Spleen (tissue), 13 donors: ENCODE measurements at places on chromosomes 1 and 21. TPM values are rescaled to one million over a fixed set of nuclear protein-coding genes. Genes with fewer than 3 reads are reported as not detected.
A peak's percentile ranks its signal among the peaks of the same experiment; 100 is the strongest.

The CFAP141 gene
- polyA plus RNA-seq: not detected

The FAM151A gene
- polyA plus RNA-seq: 3.8 TPM

The CHODL gene
- 2.3 TPM for polyA plus RNA-seq

The REG4 gene
- not detected for polyA plus RNA-seq

The ANGPTL7 gene
- 1.7 TPM for polyA plus RNA-seq

The FGR gene
- polyA plus RNA-seq: 78.6 TPM

The IKBKE gene
- 23.2 TPM for polyA plus RNA-seq

The WNT2B gene
- 0.48 TPM for polyA plus RNA-seq

The L1TD1 gene
- polyA plus RNA-seq: 0.93 TPM

The LAMB3 gene
- polyA plus RNA-seq: 0.54 TPM

- no peak for DNase-seq
Observed at GRCh38 chr1:38341694-38342093, 295.1 kb upstream of the POU3F1 start.

- DNase-seq: no peak
Observed at GRCh38 chr21:35607406-35607805, 452.9 kb downstream of the SETD4 start.

DNA sequence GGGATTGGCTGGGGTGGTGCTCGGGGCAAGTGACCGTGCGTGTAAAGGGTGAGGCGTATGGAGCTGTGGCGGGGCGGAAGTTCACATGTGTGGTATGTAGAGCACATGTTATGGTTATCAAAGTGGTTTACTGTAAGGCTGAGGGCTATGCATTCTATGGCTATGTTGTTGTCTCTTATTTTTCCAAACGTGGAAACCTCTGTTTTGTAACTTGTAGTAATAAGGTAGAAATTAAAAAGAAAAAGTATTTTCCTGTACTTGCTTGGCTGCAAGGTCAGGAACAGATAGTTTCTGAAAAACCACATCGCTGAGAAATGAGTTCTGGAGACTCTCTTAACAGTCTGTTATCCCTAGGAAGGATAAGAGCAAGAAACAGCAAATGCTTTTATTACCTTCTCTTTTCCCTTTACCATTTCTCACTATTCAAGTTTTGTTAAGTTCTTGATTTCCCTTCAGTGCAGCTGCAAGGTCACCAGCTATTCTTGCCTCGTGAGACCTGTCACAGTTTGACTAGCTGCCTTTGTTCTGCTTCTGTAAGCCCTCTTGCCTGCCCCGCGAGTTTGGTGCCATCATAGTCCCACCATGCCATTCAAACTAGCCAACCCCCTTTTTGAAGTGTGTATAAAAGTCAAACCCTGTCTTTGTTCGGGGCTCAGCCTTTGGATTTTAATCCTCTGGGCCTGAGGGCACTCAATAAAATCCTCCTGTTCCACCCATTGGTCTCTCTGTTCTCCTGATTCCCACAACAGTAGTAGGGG, 9.5 kb downstream of the RNU1-2 start:
- no peak for DNase-seq

DNA sequence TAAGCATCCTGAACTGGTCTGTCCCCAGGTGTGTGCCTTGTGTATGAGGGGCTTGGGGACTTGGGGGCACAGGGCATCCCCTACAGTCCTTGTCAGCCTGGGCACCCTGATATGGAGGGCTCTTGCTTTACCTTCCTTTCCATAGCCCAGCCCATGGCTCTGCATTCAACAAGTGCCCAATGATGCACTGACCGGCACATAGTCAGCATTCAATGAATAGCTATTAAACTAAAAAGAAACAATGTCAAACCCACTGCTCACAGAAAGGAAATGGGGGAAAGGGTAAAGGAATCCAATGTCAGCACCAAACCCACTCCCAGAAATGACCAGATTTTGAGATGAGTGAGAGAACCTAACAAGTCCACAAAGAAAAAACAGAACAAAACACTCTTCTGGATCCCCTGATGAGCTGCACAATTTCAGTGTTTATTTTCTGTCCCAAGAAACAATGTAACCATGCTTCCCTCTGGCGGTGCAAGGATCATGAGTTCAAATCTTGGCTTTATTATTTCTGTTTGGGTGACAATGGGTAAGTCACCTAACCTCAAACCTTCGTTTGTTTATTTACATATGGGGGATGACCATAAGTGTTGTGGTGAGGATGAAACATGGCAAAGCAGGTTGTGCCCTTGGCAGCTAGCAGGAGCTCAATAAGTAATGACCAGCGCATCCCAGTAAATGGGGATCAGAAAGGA, 22.0 kb downstream of the SYT6 start:
- peak; percentile 32 for DNase-seq

- no peak for DNase-seq
Observed at GRCh38 chr1:224198572-224198971, 15.5 kb downstream of the DEGS1 start.

GRCh38 chr1:13764588-13765332, 64.8 kb downstream of the PRDM2 start:
- no peak for DNase-seq

- no peak for DNase-seq
Observed at GRCh38 chr1:232655028-232655745, 25.3 kb upstream of the SIPA1L2 start.

GRCh38 chr1:215710036-215710898, 143.2 kb downstream of the KCTD3 start:
- no peak for DNase-seq

GRCh38 chr1:201164645-201165044, 10.4 kb upstream of the TMEM9 start:
- no peak for DNase-seq

- DNase-seq: no peak
Observed at GRCh38 chr21:30714946-30715345, 3.6 kb downstream of the KRTAP21-3 start.

DNA sequence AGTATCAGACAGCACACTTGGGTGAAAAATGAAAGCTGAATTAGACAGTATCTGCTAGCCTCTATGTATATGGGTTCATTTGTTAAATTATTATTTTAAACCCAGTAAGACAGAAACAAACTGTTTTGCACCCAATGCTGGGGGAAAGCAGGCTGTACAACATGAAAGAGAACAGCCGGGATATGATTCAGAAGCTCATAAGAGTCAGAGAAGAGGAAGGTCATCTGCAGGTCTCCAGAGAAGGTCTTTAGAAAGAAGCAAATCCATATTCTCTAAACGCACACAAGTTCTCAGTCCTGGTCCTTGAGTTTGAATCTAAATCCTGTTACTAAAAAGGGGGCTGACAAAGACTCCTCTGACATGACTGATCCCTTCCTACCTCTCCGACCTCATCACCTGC, 155.1 kb downstream of the SIPA1L2 start:
- no peak for DNase-seq

DNA sequence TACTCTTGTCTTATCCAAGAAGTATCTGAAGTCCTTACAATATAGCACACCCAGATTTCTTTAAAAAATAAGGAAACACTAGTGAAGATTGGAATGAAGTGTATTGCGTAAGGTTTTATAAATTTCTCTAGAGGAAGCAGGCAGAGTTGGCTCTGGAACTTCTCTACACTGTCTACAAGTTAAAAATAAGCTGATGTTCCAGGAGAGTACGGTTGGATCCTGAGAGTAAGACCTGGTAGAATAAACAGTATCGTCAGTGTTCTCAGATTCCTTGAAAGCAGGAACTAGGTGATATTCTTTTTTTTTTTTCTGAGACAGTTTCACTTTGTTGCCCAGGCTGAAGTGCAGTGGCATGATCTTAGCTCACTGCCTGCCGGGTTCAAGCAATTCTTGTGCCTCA, 107.9 kb downstream of the USP25 start:
- DNase-seq: no peak

GRCh38 chr1:112358061-112358770, 37.8 kb upstream of the CTTNBP2NL start:
- no peak for DNase-seq

DNA sequence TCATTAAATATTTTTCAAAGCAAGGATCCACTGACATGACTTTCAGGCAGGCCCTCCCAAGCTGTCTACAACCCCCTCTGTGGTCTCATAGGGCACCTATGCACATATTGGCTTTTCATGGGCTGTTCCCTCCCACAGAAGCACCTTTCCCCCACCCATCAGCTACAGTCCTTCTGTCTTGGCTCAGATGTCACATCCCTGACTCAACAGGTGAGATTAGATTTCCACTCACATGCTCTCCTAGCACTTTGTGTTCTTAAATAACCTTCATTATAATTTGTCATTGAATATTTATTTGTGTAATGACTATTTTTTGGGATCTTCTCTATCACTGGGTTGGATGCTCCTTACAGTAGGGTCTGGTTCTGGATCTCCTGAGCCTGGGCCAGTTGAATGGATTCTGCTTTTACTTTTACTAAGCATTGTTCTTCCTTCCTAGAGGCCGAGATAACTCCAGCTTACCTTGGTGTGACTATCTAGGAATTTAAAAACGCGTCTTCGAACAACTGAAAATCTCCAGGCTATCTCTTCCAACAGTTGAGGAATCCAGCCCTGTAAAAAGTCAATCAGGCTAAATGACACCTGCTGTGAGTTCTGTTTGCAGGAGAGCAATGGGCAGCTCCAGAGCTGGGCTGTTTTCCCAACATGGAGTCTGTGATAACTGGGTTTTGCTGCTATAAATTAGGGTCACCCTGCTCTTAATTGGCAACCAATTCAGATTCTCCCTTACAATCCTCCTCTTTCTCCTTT, 16.2 kb downstream of the ROR1 start:
- DNase-seq: no peak

DNA sequence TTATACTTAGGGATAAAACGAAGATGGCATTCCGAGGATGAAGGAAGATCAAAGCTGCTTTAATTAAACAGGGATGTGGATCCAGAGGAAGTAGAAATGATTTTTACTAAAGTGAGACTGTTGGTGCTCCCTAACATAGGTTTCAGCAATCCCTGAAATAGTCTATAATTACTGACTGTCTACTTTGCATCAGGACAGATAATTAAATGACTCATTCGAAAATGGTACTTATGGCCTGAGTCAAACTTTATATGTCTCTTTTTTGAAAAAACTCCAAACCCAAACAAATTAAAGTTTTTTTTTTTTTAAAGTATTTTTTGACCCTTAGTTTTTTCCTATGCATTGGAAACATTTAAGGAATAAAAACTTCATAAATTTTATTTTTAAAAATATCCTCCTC, 90.3 kb downstream of the LYST start:
- DNase-seq: no peak

GRCh38 chr21:33598051-33598450, 9.6 kb upstream of the DONSON start:
- DNase-seq: no peak

DNA sequence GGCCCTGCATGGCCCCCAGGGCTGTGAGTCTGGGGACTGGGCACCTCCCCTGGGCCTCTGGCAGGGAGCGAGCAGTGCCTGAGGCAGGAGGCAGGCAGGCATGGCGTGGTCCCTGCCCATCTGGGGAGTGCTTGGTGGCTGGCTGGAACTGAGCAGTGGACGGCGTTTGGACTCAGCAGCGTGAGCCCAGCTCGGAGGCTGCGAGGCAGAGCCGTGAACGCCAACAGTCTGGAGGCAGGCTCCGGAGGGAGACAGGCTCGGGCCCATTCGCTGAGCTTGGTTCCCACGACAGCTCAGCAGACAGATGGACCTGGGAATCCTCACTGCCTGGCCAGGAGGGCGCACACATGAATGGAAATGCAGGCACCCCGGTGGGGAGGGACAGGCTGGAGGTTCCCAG, 160.7 kb upstream of the POU3F1 start:
- DNase-seq: no peak

DNA sequence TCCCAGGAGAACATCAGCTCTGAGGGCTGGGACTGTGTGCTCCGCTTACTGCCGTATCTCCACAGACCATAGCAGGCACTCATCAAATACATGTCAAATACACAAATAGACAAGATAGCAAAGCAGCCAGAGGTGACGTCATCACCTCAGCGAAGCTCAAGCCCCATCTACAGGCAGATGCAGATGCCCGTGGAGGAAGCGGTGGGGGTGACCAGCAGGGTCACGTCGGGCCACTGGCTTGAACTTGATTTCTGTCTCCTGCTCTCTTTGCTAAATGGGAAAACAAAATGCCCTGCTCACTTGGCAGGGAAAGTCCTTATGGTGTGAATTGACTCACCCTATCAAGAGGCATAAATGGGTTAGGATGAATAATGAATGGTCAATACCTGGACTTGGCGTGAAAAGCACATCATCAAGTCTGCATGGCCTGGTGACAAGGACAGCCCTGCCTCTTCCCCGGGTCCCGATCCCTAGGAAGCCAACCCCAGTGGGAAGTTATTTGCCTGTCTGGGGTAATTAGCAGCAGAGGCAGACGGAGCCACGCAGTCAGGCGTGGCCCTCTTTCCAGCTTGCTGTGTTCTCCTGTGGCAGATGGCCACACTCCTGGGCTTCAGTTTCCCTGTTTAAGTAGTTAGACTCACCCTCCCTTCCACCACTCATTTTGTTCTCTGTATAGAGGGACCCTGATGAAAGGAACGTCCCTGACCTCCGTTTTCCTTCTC, 536.0 kb downstream of the NPHP4 start:
- DNase-seq: no peak

- no peak for DNase-seq
Observed at GRCh38 chr21:28423521-28424190, 569.0 kb downstream of the LTN1 start.
